ENCODE measurements at places on chromosomes 16 and 17.
A peak's percentile ranks its signal among the peaks of the same experiment; 100 is the strongest.

DNA sequence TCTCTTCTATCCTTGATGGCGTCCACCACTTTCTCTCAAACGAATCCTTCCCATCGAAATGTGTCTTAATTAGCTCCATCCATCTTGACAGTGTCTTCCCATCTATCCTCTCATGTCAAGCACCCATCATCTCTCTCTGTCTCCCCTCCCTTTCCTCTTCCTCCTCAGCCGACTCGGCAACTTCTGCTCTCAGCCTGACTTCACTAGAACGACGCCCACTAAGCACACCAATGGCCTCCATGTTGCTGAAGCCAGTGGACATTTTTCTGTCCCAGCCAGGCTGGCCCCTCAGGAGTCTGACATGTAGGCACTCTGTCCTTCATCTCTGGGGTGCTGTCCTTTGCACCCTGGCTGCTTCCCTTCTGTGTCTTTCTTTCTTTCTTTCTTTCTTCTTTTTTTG is 2.5 kb upstream of the SPATA20 start:
- no peak for DNase-seq

- DNase-seq = peak; percentile 20
Observed at GRCh38 chr16:50309527-50310307, 43.4 kb downstream of the ADCY7 start.

DNA sequence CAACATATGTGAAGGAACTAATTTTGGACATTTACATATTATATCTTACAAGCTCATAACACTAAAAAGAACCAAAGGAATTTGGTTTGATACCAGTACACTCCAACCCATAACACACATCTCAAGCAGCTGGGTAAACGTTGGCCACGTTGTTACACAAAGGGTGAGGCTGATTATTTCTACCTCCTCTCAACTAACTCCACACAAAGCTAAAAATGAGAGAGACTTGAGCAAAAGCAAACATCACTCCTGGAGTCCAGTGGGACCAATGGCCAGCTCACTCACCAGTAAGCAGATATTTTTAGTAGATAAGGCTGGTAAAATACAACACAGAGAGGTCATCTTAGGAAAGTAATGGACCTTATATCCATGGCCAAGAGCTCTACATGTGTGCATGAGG is 207.6 kb downstream of the MRTFB start:
- no peak for DNase-seq

DNA sequence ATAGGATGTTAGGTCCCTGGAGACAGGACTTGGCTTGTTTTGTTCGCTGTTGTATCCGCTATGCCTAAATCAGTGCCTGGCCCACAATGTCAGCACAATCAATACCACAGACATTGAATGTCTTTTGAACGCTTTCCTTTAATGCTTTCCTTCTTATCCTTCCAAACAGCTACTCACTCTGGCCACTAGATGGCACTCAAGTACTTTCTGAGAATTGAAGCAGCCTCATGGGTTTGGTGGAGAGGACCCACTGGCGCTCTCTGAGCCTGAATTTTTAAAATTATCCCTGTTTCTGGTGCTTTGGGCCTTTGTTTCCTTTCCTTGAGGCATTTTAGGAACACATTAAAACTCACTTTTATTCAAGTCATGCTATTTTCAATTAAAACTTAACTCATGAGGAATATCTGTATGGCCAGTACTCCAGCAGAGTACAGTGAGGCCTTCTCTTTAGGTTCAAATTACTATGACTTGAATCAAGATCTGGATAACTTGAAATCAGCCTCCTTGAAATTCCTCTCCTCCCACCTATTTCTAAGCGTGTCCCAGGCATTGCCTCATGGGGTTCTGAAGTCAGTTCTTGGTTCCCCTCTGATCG is 3.2 kb upstream of the NLRP1 start:
- no peak for DNase-seq

GRCh38 chr17:19739241-19740201 is 8.6 kb downstream of the ALDH3A1 start:
- no peak for DNase-seq

- DNase-seq = no peak
Observed at GRCh38 chr17:66947311-66947710, 17.2 kb upstream of the CACNG4 start.

DNA sequence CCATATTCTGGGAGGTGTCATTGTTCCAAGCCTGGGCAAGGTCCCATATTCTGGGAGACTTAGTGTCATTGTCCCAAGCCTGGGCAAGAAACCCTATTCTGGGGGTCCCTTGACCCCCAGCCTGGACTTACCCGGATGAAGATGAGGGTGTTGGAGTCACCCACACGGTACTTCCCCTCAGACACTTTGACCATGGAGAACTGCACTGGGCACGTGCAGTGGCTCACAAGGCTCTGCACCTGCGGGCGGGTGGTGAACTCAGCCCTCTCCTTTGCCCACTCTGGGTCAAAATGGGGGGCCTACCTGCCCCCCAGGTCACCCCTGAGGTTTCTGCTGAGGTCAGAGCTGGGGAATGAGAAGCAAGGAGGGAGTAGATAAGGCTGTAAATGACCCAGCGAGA is 4.1 kb downstream of the GAS2L2 start:
- no peak for DNase-seq

GRCh38 chr17:36817483-36818048 is 119.7 kb upstream of the LHX1 start:
- no peak for DNase-seq

GRCh38 chr17:81573794-81574642 is 21.9 kb upstream of the FAAP100 start:
- no peak for DNase-seq

DNA sequence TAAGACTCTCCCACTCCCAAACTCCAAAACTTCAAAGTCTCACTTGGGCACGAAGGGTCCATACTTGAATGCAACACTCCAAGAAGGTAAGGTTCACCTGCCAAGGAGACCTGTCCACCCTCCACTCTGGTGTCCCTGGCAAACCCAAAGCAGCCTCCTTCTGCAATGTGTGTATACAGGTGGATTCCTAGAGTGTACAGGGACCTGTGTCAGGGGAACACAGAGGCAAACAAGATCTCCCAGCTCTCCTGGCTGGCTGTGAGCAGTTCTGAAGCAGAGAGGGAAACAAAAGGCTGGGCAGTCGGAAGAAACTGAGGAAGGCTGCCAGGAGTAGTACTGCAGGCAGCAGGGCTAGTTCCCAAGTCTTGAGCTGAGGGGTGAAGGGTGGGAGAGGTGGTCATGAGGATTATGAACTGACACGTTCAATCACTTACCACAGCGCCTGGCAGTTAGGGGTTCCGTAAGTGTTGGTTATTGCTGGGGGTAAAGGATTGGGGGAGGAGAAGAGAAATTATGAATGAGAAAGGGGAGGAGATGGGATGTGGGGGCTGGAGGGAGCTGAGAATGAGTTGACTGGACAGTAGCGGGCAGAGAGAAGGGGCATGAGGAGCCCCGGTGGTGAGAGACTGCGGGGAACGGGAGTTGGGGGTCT is 795 bp downstream of the KCTD13 start:
- DNase-seq = peak; percentile 30

GRCh38 chr17:50212121-50212843 is 10.9 kb upstream of the COL1A1 start:
- DNase-seq = no peak

DNA sequence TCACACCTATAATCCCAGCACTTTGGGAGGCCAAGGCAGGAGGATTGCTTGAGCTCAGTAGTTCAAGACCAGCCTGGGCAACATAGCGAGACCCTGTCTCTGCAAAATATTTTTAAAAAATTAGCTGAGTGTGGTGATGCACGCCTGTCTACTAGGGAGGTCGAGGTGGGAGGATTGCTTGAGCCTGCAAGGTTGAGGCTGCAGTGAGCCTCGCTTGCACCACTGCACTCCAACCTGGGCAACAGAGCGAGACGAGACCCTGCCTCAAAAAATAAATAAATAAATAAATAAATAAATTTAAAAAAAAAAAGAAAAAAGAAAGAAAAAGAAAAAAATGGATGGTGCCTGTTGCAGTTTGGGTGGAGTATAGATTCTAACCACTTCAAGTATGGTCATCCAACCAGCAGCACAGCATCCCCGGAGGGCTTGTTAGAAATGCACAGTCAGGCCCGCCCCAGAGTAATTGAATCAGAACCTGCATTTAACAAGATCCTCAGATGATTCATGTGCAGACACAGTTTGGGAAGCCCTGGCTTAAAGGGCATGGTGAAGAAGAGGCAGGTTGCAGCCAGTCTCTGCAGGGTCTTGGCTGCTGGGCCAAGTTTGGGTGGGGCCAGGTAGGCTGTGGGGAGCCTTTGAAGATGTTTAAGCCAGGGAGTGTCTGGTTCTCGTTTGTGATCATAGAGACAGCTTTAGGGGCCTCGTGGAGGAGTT is 40.8 kb downstream of the MRC2 start:
- DNase-seq = no peak

DNA sequence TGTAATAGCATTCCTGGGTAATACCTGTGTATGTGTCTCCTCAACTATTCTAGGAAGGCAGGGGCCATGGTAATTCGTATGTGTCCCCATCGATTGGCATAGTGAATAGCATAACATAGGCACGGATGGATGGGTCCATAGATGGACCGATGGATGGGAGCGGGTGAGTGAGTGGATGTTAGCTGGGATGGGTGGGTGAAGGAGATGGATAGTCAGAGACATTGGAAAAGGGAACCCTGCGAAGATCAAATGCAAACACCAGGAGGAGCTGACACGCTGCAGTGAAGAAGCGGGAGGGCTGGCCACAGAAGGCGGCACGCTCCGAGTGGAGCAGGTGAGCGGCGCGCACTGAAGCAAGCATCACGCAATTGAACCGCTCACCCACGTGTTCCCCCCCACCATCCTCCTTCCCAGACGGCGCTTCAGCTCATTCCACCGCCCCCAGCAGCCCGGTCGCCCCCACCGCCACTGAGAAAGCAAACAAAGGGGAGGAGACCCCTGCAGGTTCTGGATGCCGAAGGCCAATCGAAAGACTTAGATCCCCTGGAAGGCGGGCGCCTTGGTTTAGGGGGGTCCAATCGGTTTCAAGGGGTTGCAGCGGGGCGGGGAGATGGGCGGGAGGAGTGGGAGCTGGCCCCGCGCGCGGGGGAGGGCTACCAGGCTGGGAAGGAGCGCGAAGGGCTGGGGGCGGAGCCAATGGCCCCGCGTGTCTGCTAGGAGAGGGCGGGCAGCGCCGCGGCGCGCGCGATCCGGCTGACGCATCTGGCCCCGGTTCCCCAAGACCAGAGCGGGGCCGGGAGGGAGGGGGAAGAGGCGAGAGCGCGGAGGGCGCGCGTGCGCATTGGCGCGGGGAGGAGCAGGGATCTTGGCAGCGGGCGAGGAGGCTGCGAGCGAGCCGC is at the start of gene ARRB2:
Gene ARRB2 (plus strand): TSS at position 839 of the 899 bp plus-strand sequence. CDS start 90 bp downstream, outside the sequence.
- peak; percentile 98 for DNase-seq

GRCh38 chr17:72266112-72266775 is 145.4 kb downstream of the SOX9 start:
- DNase-seq = no peak

DNA sequence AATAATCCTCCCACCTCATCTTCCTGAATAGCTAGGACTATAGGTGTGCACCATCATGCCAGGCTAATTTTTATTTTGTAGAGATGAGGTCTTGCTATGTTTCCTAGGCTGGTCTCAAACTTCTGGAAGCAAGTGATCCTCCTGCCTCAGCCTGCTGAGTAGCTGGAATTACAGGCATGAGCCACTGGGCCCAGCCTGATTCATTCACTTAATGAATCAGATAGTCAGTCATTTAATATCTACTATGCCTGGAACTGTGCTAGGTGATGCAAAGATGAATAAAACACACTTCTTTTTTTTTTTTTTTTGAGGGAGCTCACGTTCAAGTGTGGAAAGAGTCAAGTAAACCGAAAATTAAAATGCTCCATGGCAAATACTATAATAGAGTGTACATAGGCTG is 39.4 kb downstream of the EFCAB13 start:
- no peak for DNase-seq

GRCh38 chr17:79907850-79908249 is 68.6 kb upstream of the CBX4 start:
- no peak for DNase-seq

- no peak for DNase-seq
Observed at GRCh38 chr17:39652587-39653315, 12.4 kb upstream of the TCAP start.

GRCh38 chr17:16214190-16215001 is 938 bp downstream of the NCOR1 start:
- DNase-seq = no peak

DNA sequence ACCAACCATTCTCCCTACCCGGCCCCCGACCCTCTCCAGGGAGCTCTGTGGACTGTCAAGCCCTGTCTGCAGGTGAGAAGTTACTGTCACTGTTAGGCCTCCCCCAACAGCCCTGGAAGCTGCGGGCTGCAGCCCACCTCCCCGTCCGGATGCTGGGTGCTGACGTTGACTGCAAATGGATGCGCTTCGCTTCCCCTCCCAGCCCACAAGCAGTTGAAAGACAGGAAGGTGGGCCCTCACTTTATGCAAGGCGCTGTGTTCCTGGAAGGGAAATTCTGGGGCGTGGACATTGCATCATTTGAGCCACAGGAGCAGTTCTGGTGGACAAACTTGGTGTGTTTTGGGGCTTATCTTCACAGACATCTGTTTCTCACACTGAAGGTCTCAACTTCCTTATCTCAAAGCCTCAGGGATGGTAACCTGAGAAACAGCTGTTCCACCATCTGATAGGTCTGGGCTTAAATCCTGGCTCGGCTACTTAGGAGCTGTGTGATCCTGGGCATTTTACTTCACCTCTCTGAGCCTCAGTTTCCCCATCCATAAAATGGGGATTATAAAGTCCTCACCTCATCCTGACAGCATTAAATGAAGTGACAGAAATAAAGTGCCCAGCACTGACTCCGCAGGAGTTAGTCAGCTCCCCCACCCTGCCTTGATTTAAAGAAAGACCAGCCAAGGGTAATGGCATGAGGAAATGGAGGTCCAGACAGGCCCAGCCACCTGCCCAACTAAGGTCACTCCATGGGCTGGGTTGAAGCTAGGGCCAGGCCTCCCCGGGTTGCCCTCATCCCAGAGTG is 4.6 kb upstream of the DRC7 start:
- peak; percentile 51 for DNase-seq

GRCh38 chr17:45871718-45872117 is 22.6 kb upstream of the MAPT start:
- DNase-seq = no peak

DNA sequence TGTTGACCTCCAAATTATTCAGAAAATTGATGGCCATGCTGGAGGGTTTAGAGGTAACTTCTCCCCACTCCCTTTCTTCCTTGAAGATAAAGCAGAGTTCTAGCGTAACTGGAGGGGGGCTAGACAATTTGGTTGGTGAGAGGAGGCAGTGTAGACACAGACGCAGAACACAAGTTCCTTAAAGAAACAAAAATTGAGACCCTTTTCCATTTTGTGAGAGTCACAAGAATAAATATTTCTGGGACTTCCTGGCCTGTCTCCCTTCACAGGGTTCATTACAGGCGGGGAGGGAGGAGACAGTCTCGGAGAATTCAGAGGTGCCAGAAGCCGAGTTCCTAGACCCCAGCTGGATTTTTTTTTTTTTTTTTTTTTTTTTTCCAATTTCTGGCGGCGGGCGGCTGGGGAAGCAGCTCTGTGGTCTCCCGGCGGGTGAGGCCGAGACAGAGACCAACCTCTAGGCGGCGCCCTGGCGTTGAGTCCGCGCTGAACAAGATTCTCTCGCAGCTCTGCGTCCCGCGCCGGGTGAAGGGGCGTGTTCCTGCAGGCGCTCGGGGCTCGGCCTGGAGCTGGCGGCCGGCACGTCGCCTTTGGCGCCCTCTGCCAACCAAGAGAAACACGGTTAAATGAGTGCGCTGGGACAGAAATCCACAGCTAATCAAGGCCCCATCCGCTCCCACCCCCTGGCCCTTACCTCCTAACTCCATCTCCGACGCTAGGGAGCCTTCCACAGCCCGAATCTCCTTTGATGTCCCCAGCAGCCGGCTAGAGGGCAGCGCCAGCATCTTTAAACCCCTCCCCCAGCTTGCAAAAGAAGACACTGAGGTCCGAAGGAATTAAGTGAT is 10.2 kb upstream of the HOXB9 start:
- DNase-seq = peak; percentile 93

Data from activated T-cell treated with anti-CD3 and anti-CD28 coated beads, Interleukin-2, amount 50 U/mL, for 48 hours (primary cell).